Stimulated activated CD4-positive, alpha-beta T cell treated with anti-CD3 and anti-CD28 coated beads, Interleukin-12 subunit alpha, Interleukin-12 subunit beta, amount 100 ng/mL, for 24 hours (primary cell): ENCODE measurements at places on chromosomes 2 and 18.

DNA sequence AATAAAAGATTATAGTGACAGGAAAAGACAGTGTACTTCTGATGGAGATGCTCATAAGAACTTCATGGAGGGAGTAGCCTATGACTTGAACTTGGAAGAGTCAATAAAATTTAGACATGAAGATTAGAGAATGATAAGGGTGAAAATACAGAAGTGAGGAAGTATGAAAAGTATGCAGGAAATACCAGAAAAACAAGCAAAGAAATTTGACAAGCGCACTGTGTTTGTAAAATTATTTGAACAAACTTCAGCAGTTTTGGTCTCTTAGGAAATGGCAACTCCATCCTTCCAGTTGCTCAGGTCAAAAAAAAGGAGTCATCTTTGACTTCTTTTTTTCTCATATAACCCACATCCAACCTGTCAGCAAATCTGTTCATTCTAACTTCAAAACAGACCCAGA is 864.0 kb upstream of the ZEB2 start:
- DNase-seq: no peak

GRCh38 chr2:168160897-168161296 is 86.5 kb downstream of the STK39 start:
- no peak for DNase-seq

DNA sequence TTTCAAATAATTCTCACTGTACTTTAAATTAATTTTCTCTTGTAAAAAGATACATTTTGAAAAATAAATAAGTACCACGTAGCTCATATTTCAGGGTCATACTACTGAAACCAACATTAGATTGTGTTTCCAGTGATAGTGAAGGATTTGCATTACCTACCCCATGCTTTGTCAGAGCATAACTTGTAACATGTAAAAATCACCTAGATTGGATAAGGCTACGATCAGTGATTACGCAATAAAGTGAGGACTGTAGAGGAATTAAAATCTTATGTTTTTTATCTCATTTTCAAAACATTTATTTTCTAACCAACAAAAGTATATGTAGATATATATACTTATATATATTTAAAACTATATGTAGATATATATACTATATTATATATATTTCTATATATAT is 89.4 kb upstream of the VRK2 start:
- DNase-seq: no peak

DNA sequence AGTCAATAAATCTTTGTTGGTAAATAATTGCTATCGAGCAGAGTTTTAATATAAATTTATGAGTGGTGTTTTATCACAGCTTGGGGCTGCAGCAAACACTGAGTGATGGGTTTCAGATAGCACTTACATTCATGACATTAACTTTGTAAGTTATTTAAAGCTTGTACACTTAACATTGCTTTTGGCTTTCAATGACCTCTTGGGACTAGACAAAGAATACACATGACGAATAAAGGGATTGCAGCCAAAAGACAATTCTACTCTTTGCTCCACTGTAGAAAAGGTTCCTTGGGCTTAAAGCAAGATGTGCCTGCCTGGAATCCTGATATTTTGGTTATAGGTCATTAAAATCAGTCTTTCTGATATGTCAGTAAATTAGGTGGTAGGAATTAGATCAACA is 299.5 kb downstream of the GBX2 start:
- DNase-seq: no peak

- DNase-seq: no peak
Observed at GRCh38 chr2:187545238-187545751, 8.9 kb downstream of the TFPI start.

DNA sequence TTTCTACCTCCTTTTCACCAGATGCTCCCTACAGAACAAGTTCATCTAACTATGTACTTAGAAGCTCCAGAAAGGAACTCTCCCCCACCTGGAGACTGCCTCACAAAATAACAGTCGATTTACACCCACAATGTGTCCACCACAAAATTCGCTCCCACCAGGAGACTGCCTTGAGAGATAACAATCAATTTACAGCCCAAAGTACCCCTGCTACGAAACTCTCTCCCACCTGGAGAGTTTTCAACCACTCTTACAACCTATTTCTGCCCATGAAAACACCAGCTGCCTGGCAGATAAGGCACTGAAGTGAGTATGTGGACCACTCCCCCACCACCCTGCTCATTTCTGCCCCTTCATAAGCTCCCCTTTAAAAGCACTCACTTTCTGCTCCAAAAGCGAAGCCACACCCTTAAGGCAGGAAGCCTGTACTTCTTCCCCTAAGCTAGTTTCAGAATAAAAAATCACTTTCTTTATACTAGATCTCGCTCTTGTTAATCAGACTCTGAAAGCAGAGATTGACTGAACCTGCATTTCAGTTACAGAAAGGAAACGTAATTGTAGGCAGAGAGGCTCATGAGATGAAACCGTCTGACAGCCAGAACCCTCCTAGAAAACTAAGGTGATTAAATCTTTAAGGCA is 94.4 kb upstream of the RBBP8 start:
- no peak for DNase-seq

- no peak for DNase-seq
Observed at GRCh38 chr18:46675112-46675511, 18.1 kb upstream of the LOXHD1 start.

- DNase-seq: no peak
Observed at GRCh38 chr2:220460257-220460985, 833.0 kb downstream of the SLC4A3 start.

DNA sequence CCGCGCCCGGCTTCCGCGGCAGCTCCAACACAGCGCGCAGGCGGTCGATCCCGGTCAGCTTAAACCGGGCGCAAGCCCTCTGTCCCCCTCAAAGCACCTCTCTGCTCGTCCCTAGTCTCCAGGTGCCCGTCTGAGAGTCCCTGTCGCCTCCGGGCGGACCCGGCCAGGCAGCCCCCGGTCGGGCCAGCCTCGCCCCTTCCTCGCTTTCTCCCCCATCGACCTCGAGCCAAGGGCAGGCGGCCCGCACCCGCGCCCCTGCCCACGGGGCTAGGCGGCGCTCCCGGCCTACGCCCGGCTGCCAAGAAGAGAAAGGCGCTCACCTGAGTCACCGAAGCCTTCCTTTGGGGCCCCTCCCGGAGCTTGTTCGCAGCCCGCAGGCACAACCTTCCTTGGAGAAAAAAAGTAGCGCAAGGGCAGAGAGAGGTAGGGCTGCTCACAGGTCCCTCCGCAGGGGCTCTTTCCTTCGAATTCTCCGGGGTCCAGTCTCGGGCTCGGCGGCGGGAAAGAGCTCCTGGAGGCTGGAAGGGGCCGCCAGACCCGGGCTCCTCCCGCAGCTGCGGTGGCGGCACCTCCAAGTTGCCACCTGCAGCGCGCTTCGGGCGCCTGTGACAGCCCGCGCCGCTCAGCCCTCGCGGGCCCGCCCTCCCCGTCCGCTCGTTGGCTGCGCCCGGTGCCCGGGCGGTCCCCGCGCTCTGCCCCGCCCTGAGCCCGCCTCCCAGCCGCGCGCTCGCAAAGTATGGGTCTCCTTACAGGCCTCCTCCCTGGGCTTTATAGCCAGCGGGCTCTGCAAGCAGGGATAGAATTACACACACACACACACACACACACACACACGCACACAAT is 86.5 kb upstream of the EPB41L3 start:
- no peak for DNase-seq

DNA sequence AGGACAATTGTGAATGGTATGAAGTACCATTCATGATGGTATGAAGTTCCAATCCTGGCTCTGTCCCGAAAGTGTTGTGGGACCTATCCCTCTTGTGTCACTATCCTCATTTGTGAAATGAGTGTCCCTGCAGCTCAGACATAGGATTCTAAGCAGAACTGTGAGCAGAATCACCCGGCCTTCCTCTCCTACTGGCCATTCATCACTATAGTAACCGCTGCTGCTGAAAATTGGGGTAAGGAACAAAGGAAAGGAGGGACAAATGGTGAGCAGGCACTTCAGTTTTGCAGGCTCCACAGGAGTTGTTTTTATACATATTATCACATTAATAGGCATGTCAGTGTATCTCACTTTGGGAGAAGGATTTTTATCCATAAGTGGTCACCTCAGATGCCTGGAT is 27.4 kb downstream of the SMYD1 start:
- DNase-seq: no peak

- DNase-seq: no peak
Observed at GRCh38 chr2:154425994-154426393, 272.5 kb upstream of the KCNJ3 start.

GRCh38 chr2:85840091-85840490 is 48.7 kb downstream of the ST3GAL5 start:
- no peak for DNase-seq

- no peak for DNase-seq
Observed at GRCh38 chr18:32698153-32698552, 74.7 kb downstream of the KLHL14 start.
